ENCODE measurements at places on chromosomes 11 and 22.

GRCh38 chr11:1556278-1556902 lies 15.7 kb downstream of the DUSP8 start:
- no peak for DNase-seq

DNA sequence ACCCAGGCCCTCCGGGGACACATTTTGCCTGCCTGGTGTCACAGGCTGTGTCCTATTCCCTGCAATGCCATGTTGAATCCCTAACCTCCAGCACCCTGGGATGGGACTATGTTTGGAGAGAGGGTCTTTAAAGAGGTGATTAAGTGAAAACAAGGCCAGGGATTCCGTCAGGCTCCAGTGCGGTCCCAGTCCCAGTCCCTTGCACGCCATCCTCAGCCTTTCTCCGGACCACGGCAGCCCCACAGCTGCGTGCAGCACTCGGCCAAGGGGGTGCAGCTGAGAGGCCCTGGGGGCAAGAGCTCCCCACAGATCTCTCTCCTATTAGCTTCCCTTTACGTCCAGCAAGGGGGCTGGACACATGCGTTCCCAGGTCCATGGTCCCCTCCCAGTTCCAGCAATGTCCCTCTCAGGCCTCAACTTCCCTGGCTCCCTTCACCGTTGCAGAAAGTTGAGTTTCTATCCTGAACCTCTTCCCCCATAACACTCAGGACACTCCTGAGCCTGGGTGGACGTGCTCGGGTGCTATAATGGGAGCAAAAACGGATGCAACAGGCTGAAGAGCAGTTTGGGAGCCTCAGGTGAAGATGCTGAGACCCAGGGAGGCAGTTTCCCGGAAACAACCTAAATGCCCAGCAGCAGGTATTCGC lies 1422.7 kb downstream of the BRD1 start:
- DNase-seq = no peak

- no peak for DNase-seq
Observed at GRCh38 chr11:105033781-105034180, 1.2 kb downstream of the CASP1 start.

- DNase-seq = no peak
Observed at GRCh38 chr11:46390331-46391171, 1.0 kb downstream of the CHRM4 start.

GRCh38 chr22:40484906-40485669 lies 114.7 kb downstream of the SGSM3 start:
- DNase-seq = no peak

DNA sequence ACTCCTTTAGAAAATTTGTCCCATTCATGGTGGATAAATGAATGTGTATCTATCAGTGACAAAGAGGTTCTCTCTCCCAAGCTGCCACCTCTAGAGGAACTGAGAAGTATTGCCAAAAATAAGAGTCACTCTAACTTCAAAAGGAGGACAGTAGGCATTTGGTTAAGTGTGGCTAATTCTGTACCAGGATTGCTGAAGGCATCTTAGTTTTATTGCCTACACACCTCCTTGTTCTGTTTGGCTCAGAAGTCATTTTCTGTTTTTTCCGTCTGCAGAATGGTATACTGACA lies 189.0 kb upstream of the MPPED2 start:
- DNase-seq = no peak

DNA sequence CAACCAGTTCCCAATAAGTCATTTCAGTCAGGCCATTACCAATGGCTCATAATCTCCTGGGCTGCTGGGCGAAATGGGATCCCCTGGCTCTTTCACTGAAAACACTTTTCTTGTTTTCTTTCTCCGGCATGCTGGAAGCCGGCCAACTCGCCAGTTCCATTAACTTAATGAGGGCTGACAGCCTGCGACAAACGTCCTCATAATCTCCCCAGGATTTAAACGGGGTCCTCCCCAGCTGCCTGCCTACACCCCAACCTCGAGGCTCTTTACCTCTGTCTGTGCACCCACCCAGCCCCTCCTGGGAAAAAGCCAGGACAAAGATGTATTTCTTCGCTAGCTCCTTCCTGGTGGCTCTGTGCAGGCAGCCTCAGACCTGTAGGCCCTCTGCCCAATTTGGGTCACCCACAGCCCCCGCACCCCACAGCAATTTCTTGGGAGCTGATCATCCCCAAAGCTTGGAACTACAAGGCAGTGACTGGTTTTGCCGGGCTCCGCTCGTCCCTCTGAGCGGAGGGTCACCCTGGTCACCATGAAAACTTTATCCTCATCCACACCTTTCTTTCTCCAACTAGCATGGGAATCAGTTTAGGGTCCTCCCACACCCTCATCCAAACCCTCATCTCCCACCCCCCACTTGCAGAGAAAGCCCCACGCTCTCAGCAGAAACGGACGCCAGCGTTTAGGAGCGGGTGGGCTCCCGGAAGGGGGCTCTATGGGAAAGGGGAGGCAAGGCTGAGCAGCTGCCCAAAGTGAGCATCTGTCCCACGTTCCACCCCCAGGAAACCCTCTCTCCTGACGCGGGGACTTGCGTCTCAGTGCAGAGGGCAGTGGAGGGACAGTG lies 51.1 kb upstream of the KCNQ1OT1 start:
- DNase-seq = no peak

DNA sequence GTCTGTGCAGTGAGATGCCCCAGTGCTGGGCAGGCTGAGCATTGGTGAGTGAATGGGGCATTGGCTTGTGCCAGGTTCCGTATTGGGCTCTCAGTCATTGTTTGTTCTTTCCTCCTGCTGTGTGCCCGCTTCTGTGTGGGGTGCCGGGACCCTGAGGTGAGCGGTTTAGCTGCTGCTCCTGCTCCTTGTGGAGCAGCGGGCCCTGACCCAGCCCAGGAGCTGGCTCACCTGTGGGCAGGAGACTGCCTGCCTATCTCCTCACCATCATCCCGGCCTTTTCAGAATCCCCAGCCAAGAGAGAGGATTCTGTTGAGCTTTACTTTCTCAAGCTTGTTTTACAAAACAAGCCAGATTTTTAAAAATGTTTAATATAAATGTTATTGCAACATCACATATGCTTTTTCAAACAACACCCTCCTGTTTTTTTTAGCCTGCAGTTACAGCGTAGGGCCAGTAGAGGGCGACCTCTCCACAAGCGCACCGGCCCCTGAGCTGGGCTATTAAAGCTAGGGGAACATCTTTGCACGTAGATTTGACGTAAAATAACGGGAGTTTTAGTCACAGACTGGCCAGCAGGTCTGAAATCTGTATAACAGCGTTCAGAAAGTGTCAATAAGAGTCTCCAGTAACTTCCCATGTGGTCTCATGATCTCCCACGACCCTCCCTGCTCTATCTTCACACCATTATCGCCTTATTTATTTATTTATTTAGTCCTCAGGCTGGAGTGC lies 25.1 kb upstream of the RELT start:
- DNase-seq = no peak

- DNase-seq = no peak
Observed at GRCh38 chr22:42171946-42172719, 41.5 kb upstream of the CYP2D6 start.

GRCh38 chr11:113577356-113578032 lies 102.3 kb upstream of the DRD2 start:
- no peak for DNase-seq

- no peak for DNase-seq
Observed at GRCh38 chr11:87035976-87036583, 1.7 kb upstream of the TMEM135 start.

DNA sequence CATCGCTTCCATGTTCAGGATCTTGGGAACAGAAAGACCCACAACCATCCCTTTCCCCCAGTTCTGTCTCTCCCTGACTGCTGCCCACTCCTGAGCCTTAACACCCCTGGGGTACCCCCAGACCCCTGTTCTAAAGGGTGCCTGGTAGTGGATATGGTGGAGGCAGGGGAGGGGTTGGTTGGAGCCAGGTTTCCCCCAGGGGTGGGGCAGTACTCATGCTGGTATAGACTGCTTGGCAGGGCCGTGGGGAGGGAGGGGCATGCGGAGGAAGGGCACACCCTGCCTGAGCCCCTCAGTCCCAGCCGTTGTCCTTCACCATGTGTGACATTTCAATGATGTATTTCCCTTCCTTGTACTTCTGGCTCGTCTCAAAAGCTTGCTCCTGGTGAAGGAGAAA lies 4.0 kb downstream of the YPEL4 start:
- no peak for DNase-seq

- no peak for DNase-seq
Observed at GRCh38 chr22:27859336-27859735, 57.8 kb upstream of the MN1 start.

DNA sequence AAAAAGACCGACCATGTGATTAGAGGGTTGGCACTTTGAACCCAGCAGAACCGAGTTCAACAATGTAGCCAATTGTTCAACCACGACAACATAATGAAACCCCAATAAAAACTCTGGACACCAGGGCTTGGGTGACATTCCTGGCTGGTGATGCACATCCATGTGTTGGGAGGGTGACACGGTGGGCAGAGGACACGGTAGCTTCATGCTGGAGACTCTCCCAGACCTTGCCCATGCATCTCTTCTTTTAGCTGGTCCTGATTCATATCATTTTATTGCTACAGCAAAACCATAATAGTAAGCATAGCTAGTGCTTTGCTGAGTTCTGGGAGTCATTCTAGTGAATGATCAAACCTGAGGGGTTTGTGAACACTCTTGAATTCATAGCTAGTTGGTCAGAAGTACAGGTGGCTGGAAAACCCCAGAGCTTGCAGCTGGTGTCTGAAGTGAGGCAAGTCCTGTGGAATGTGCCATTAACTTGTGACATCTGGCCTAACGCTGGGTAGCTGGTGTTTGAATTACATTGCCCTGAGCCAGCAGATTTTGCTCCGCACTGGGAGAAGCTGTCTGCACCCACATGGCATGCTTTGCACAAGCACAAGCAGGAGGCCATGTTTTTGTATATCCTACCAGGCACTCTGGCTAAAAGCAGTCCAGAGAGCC lies 14.0 kb downstream of the RPUSD4 start:
- no peak for DNase-seq

- DNase-seq = peak; percentile 44
Observed at GRCh38 chr11:67119585-67120391, 725 bp downstream of the KDM2A start.

Measured in GM06990 (cell line).